Right renal cortex interstitium (tissue), 3 donors: ENCODE measurements at places on chromosomes 1 and 21. TPM values are rescaled to one million over a fixed set of nuclear protein-coding genes. Genes with fewer than 3 reads are reported as not detected.

DISP1 gene
- polyA plus RNA-seq, result 15.7 TPM

C1QB gene
- polyA plus RNA-seq, result 7.4 TPM

TMEM59 gene
- 445 TPM for polyA plus RNA-seq

KRTAP10-5 gene
- polyA plus RNA-seq, result not detected

POU3F1 gene
- polyA plus RNA-seq, result 0.76 TPM

CFAP107 gene
- 1.3 TPM for polyA plus RNA-seq

CD101 gene
- polyA plus RNA-seq, result 1.8 TPM

MEAF6 gene
- polyA plus RNA-seq, result 94.2 TPM

CCT3 gene
- 410 TPM for polyA plus RNA-seq

CFHR4 gene
- not detected for polyA plus RNA-seq

BARHL2 gene
- not detected for polyA plus RNA-seq

IL23R gene
- polyA plus RNA-seq, result 0.06 TPM

MX2 gene
- 0.80 TPM for polyA plus RNA-seq

SERPINC1 gene
- 0.35 TPM for polyA plus RNA-seq

ZSCAN20 gene
- polyA plus RNA-seq, result 5.6 TPM

SIPA1L2 gene
- polyA plus RNA-seq, result 29.0 TPM

CENPL gene
- 11.1 TPM for polyA plus RNA-seq

MROH9 gene
- not detected for polyA plus RNA-seq

DCST2 gene
- 0.85 TPM for polyA plus RNA-seq

SELP gene
- 6.5 TPM for polyA plus RNA-seq

DUSP10 gene
- polyA plus RNA-seq, result 4.6 TPM

GJA4 gene
- 15.4 TPM for polyA plus RNA-seq

REN gene
- polyA plus RNA-seq, result 197 TPM

TSTD1 gene
- 49.5 TPM for polyA plus RNA-seq

CSF3R gene
- 2.0 TPM for polyA plus RNA-seq

FCAMR gene
- polyA plus RNA-seq, result 9.8 TPM

GPR153 gene
- polyA plus RNA-seq, result 5.8 TPM

KRTAP12-2 gene
- polyA plus RNA-seq, result not detected

GJB4 gene
- 0.28 TPM for polyA plus RNA-seq

FAM131C gene
- polyA plus RNA-seq, result 1.6 TPM

ZNF648 gene
- 0.33 TPM for polyA plus RNA-seq

TPTE gene
- polyA plus RNA-seq, result not detected

RRP1B gene
- 28.9 TPM for polyA plus RNA-seq

OXCT2 gene
- polyA plus RNA-seq, result 0.17 TPM

RAP1GAP gene
- polyA plus RNA-seq, result 16.9 TPM

CD34 gene
- 116 TPM for polyA plus RNA-seq

GSTM1 gene
- 3.2 TPM for polyA plus RNA-seq

PRR9 gene
- not detected for polyA plus RNA-seq

GJA9 gene
- polyA plus RNA-seq, result 0.15 TPM

LINGO4 gene
- 0.04 TPM for polyA plus RNA-seq
